Activated CD4-positive, alpha-beta T cell treated with anti-CD3 and anti-CD28 coated beads, Interleukin-2, amount 50 U/mL, for 4 hours (primary cell): ENCODE measurements at places on chromosomes 11 and 22.
A peak's percentile ranks its signal among the peaks of the same experiment; 100 is the strongest.

- DNase-seq = peak; percentile 77
Observed at GRCh38 chr11:59053387-59053786, 32.7 kb upstream of the GLYATL1B start.

DNA sequence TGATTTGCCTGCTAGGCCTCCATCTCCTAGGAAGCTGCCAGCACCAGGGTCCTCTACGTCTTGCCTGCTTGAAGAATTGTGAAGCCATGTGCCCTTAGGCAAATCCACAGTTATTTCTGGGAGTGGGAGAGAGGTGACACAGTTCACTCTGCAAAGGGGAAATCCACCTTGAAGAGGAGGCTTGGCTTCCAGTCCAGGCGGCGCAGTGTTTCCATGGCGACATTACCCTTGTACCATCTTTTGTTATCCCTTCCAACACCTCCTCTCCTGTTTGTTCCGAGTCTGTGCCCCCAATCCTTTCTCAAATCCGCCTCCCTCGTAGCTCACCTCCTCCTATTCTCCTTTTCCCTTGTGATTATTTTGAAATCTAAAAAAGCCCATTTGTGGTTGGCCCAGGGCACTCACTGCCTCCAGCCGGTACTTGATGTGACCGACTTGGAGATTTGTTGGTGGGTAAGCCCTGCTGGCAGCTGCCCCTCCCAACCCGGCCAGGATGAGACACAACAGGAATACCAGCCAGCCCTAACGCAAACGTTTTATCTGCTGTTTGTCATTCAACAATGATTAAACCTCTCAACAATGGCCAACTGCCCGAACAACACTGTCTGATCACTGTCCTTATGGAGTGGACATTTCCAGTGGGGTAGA is 18.4 kb downstream of the SYT13 start:
- no peak for DNase-seq

- DNase-seq = no peak
Observed at GRCh38 chr11:36057379-36058042, 113.6 kb downstream of the LDLRAD3 start.

GRCh38 chr22:27401321-27401720 is 400.2 kb downstream of the MN1 start:
- no peak for DNase-seq

GRCh38 chr22:31137721-31138120 is 2.6 kb downstream of the PLA2G3 start:
- DNase-seq = no peak

GRCh38 chr22:44440224-44441160 is 57.5 kb downstream of the RTL6 start:
- DNase-seq = no peak

DNA sequence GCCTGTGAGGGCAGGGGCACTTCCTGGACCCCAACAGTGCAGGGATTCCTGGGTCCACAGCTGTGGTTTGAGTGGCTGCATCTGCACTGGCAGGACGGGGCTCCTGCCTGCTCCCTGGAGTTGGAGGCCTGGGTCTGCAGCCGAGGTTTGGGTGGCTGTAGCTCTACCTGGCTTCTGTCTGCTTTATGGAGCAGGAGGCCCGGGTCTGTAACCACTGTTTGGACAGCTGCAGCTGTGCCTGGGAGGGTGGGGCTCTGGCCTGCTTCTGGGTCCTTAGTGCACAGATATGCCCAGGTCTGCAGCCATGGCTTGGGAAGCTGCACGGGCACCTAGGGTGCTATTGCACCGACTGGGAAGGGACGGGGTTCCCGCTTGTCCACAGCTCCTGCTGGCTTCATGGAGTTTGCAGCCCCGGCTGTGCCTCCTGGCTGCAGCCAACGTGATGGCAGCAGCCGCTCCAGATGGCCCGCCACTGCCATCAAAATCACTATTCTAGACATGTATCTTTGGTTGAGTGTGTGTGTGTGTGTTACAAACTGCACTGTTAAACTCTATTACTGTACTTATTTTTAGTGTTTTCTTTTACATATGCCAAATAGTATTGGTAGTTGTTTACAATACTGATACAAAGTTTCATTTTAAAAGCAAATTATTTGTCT is 412.3 kb upstream of the KIRREL3 start:
- DNase-seq = no peak

- no peak for DNase-seq
Observed at GRCh38 chr11:86478348-86478747, 103.7 kb downstream of the CCDC81 start.

- DNase-seq = no peak
Observed at GRCh38 chr11:116310226-116310625, 462.6 kb downstream of the BUD13 start.

DNA sequence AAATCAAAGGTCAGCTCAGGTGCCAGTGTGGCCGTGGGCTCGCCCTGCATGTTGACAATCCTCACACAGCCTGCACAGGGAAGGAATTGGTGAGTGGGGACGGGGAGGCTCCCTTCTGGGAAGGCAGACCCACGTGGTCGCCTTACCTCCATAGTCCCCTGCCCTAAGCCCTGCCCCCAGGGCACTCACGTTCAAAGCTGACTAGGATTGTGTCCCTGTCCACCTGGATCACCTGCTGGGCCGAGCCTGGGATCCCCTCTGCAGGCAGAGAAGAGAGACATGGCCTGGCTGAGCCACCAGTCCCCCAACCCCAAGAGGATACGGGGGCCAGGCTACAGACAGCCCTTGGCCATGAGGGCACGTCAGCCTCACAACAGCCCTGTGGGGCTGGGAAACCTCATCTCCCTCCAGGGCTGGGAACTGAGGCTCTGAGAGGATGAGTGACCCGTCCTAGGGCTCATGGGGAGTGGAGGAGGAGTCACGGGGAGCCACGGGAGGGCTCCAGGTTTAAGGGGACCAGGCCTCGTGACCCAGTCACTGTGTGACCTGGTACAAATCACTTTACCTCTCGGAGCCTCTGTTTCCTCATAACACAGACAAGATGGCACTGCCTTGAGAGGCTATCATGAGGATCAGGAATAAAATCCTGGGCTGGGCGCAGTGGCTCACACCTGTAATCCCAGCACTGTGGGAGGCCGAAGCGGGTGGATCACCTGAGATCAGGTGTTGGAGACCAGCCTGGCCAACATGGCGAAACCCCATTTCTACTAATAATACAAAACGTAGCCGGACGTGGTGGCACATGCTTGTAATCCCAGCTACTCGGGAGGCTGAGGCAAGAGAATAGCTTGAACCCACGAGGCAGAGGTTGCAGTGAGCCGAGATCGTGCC is 12.1 kb upstream of the SF1 start:
- no peak for DNase-seq

DNA sequence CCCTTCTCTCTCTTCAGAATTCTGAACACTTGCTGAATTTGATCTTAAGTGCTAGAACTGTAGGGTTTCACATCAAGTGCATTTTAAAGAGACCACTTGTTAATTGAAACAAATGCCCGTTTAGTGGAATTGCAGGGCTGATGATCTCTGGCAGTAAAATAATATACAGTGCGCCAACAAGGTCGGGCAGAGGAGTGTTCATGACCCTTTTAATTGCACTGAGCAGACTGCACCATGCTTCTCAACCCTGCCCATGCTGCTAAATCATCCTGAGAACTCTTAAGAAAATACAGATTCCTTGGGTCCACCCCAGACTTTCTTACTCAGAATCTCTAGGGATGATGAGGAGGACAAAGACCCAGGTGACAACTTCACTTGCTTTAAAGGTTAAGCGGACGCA is 73.5 kb downstream of the SC5D start:
- no peak for DNase-seq
